ENCODE measurements at places on chromosomes 11 and 22. TPM values are rescaled to one million over a fixed set of nuclear protein-coding genes. Genes with fewer than 3 reads are reported as not detected.
A peak's percentile ranks its signal among the peaks of the same experiment; 100 is the strongest.

Gene KCNJ1
- not detected for total RNA-seq

Gene LGALS12
- total RNA-seq: not detected

Gene DYNC2H1
- 82.2 TPM for total RNA-seq

Gene NTM
- total RNA-seq: 92.8 TPM

Gene MRGPRE
- under 0.01 TPM for total RNA-seq

Gene ELMOD1
- total RNA-seq: under 0.01 TPM

Gene CCDC87
- total RNA-seq: 1.1 TPM

Gene FAT3
- total RNA-seq: 2.2 TPM

GRCh38 chr11:6472934-6473333 lies 807 bp downstream of the TRIM3 start:
- no peak for DNase-seq

- peak; percentile 84 for DNase-seq
These were observed 392.9 kb downstream of the NTM start for GRCh38 chr11:131763193-131763890.

GRCh38 chr11:73274722-73275380 lies 2.7 kb downstream of the P2RY6 start:
- no peak for DNase-seq

GRCh38 chr11:121711939-121712338 lies 259.2 kb upstream of the SORL1-AS1 start:
- no peak for DNase-seq

GRCh38 chr11:126202646-126203359 lies 8.6 kb downstream of the RPUSD4 start:
- no peak for DNase-seq

DNA sequence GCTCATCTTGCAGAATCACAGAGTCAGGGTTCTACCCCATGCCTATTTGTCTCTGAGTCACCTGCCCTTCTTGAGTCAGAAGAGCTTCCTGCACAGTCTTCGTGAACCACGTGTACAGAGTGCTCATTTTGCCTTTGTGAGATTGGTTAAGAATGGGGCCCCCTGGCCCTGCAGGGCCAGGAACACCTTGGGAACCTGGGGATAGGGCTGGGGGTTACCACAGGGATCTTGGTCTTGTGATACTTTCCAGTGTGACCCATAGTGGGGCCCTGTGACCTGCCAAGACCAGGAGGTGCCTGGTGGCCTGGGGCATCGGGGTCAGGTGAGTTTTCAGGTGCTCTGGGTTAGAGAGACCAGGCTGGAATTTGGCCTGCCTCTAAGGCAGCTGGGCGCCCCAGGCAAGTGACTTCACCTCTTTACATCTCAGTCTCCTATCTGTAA lies 9.4 kb downstream of the TMPRSS13 start:
- peak; percentile 38 for DNase-seq

DNA sequence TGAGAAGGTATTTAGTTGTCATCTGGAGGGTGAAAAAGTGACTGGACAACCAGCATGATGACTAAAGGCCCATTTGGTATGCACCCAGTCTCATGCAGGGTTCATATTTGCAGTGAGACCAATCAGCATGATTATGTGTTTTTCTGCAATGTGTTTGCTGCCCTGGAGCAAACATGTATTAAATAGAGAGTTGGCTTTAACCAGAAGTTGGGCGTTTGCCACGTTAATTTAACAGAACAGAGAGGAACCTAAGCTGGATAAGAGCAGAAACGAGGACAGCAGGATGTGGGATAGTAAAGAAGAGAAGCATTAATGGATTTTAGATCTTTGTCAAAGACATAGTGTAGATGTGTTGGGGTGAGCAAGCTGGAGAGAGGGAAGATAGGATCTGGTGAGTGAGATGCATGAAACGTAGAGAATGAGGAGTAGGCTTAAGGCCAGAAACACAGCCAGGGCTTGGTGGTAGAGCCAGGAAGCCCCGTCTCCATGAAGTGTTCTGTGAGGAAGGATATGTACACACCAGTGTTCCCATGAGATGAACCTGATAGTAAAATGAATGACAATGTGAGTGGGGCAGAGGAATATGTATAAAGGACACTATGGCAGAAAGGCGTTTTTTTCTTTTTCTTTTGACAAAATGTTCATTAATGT lies 164.0 kb upstream of the PDGFD start:
- DNase-seq: no peak

GRCh38 chr11:19812096-19812495 lies 99.5 kb downstream of the NAV2 start:
- no peak for DNase-seq

- DNase-seq: no peak
These were observed 6.2 kb downstream of the PICALM start for GRCh38 chr11:86062719-86063118.

GRCh38 chr22:42683578-42684283 lies 34.5 kb upstream of the CYB5R3 start:
- peak; percentile 89 for DNase-seq

DNA sequence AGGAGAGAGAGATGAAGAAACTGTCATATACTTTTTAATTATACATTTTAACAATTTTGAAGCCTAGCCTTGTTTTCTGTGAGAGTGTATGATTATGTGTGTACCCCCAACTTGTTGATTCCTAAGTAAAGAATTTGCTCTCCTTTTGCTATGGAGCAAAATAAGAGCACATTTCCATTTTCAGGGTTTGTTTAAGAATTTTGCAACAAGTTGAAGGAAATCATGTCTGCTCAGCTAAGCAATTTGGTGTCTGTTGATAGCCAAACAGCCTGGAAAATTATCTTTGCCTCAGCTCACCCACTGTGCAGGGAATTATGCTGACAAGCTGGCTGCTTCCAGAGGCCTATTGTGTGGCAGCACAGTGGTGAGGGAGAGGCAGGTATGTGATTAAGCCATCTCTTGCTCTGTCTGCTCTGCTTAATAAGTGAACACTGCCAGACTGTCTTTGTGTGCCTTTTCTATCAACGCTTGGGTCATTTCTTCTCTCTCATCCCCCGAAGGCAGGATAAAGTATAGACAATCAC lies 135.1 kb upstream of the TTC12 start:
- no peak for DNase-seq

DNA sequence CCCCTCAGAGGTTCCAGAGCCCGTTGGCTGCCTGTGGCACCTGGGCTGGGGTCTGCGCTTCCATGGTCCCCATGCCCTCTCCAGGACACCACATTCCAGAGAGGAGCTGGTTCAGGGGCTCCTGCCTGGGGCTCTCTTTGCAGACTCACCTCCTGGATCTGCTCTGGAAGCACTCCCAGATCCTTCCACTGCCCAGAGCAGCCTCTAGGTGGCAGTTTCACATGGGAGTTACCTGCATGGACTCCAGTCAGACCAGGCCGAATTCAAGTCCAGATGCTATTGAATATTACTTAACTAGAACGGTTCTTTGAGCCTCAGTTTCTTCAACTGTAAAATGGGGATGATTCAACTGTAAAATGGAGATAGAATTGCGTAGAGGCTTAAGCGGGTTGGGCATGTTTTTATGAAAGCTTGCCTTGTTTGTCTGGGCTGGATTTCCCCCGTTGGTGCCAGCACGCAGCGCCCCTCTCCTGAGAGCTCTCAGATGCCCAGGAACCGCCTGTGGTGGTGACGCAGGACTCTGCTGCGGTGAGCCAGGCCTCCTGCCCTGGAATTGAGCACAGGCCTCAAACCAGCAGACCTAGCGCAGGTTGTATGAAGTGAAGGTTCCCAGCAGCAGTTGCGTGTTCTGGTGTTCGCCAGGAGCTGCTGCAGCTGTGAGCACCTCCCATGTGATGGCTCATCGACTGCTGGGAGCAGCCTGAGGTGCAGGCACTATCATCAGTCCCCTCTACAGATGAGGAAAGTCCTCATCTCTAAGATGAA lies 44.2 kb downstream of the LMO1 start:
- DNase-seq: peak; percentile 96

DNA sequence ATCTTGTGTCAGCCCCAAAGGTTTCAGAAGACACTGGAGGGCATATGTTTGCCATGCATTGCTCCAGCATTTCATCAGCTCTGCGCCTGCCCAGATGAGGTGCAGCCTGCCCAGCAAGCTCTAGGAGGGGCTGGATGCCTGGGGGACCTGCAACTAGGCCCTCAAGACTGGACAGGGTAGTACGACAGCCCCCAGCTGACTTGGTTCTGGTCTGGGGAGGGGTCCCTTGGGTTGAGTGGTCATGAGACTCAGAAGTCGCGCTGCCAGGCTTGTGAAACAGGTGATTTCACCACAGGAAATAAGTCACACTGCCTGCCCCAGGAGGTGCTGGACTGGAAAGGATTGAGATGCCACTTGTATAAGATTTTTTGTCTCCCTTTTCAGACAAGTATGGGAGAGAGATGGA lies 23.4 kb downstream of the TPBGL start:
- peak; percentile 68 for DNase-seq

DNA sequence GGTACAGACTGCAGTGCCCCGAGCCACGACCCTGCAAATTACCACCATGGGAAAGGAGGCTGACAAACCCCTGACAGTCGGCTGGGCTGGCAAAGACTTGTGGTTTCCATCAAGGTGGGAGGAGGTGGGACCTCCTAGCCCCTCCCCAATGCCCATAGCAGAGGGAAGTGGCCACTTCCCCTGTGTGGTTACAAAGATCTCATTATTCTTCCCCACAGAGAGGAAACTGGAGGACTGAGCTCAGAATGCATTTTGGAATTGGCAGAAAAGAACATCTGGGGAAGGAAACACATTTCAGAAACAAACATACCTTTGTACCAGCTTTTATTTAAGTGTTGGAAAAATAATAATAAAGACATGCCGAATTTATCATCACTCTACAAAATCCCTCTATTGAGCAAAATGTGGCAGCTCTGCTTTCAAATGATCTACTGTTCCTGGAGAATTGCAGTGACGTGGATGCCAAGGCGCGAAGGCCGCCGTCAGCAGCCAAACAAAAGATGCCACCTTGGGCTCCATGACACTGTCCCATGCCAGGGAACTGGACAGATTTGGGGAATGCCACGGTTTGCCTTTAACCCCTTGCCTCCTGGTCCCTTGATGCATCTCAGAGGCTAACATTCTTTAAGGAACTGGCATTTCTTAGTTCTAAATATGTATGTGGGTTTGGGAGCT lies 169.6 kb downstream of the CRYBB2 start:
- peak; percentile 71 for DNase-seq

DNA sequence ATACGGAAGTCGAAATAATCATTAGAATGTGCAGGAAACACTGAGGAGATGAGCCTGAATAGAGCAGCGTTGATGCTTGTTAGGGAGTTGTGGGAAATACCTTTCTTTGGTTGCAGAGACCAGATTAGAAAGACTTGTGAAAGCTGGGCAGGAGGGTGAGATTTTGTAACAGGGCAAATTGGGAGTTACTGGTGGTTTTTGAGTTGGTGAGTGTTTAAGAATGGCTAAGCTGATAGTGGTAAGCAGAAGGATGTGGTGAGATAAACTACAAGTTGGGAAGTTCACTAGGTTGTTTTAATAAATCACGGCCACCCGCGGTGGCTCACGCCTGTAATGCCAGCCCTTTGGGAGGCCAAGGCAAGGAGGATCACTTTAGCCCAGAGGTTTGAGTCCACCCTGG lies 34.4 kb downstream of the MCAM start:
- DNase-seq: no peak

DNA sequence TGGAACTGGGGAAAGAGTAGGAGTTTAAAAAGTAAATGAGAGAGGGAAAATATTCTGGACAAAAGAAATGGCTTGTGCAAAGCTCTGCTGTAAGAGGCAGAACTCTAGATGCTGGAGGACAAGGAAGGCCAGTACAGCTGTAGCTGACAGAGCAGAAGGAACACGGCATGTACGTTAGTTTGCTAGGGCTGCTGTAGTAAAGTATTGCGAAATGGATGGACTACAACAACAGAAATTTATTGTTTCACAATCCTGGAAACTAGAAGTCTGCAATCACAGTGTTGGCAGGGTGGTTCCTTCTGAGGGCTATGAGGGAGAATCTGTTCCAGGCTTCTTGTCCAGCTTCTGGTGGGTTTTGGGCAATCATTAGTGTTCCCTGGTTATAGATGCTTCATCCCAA lies 454.4 kb downstream of the NTM start:
- no peak for DNase-seq

GRCh38 chr11:20029193-20029592 lies 131.1 kb downstream of the DBX1 start:
- DNase-seq: no peak

DNA sequence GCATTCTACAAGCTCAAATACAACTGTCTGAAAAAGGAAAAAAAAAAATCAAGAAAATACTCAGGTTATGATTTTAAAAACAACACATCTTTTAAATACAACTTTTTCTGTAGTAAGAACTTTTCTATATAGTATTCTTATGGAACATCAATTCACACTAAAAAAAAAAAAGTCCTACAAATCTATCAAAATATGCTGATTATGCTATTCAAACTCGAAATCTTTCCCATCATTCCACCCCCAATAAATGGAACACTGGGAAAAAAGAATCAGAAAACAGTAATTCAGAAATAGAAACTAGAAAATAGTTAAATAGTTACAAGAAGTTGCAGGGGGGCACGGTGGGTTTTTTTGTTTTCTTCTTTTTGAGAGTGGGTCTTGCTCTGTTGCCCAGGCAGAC lies 77.4 kb downstream of the PICALM start:
- no peak for DNase-seq

- peak; percentile 93 for DNase-seq
These were observed 146.7 kb downstream of the CTTN start for GRCh38 chr11:70544774-70545609.

DNA sequence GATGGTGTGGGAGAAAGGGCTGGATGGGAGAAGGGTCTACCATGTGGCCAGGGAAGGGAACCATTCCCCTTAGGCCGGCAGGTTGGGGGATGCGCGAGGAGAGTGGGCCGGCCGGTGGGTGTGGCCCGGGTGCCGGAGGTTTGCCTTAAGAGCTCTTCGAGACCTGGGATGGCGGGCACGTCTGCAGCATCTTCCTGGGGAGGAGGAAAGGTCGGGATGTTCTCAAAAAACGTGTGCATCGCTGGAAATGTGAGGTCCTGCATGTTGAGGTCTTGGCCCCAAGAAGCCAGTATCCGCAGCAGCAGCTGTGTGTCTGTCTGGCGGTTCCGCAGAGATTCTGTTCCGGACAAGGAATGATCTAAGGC lies 1.4 kb downstream of the NAV2 start:
- no peak for DNase-seq

DNA sequence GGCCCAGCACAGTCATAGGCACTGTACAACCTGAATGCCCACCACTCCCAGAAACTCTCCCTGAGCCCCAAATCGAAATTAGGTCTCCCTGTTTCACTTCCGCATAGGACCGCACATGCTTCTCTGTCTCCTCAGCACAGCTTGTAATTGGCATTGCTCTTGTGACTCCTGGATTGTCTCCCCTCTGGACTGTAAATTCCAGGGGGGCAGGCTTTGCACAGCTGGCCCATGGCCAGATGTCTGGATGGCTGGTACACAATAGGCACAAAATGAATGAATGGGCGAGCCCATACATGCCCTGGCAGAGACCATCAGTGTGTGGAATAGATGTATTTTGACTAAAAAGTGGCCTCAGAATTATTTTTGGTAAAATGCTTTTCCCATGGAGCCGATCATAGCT lies 63.3 kb upstream of the PHF21B start:
- DNase-seq: peak; percentile 32

Measured in osteoblast (primary cell).